ENCODE measurements at places on chromosomes 2 and 18.

DNA sequence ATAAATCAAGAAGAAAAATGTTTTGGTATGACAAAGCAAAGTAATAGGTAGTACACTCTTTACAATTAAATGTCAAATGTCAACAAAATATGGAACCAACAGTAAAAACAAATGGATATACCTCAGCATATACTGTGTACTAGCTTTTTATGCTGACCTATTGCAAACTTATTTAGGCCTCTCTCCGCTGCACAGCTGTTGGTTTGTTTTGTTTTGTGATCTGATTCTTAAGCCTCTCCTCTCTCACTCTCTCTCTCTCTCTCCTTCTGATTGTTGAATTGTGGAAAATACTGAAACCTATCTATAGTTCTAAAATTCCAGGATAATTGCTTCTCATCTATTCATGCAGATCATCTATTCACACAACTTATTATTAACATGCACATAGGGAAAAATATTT is 154.9 kb upstream of the ARHGAP28 start:
- DNase-seq = no peak

GRCh38 chr18:35581898-35582641 is 530 bp downstream of the GALNT1 start:
- peak; percentile 15 for DNase-seq

DNA sequence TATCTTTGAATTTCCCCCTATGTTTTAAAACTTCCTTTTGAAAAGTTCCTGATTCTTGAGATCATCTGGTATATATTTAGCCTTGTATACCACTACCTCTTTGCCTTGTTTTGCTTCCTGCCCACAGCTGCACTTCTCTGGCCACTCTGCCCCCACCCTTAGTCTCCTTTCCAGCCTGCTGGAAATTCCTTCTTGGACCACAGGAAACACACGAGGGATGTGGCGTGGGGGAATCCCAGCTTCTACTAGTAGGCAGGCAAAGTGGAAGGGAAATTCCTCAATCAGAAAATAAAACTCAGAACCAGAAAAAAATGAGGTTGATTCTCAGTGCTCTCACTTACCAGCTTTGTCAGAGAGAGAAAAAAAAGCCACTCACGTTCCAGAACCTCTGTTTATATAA is 13.4 kb downstream of the IL18RAP start:
- DNase-seq = no peak

DNA sequence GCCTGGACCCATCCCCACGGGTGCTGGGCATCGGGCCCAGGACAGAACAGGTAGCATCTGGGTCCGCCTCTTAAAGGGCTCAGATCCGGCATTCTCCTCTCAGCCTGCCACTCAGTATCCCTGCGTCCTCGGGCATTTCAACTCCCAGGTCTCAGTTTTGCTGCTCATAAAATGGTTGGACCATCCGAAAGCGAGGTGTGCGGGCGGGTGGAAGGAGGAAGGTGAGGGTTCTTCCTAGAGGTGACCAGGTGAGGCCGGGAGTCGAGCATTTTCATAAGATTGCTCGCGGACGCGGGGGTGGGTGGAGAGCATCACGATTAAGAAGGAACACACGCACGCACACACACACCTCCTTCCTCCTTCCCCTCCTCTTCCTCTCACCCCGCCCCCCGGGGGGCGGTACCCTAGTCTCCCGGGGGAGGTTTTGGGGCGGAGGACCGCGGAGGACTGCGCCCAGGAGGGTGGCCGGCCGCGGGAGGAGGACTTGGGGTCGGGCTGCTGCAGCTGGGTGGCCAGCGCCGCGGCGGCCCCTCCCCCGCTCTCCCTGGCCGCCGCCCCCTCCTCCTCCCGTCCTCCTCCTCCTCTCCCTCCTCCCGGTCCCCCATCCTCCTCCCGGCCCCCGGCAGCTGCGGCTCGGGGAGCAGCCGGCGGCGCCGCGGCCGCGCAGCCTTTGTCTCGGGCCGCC is 97.9 kb upstream of the GPR45 start:
- DNase-seq = no peak

DNA sequence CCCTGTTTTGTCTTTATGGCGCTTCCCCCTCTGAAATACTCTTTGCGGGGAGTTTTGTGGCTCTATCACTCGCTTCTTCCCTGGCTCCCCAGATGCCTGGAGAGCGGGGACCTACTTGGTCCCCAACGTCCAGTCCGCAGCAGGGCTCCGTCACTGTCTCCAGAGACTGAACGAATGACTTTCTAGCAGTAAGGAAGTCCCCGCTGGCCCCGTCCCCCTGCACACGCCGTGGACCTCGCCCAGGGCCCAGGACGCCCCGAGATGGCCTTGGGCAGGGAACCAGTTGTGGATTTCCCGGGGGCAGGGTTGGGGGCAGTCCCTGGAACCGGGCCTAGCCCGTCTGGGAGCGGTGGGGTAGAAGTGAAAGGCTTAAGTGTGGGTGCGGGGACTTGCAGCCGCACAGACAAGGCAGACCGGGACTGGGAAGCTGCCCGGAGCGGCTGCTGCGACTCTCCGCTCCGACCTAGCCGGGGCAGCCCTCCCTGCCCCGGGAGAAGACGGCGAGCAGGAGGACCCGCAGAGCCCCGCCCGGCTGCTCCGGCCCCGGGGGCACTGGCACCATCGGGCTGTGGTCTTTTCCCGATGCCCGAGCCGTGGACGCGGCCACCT is 821 bp upstream of the EPHA4 start:
- DNase-seq = peak; percentile 29

GRCh38 chr18:8701546-8702118 is 3.7 kb upstream of the MTCL1 start:
- DNase-seq = no peak

GRCh38 chr18:13382954-13383827 is 164.6 kb downstream of the LDLRAD4 start:
- no peak for DNase-seq

DNA sequence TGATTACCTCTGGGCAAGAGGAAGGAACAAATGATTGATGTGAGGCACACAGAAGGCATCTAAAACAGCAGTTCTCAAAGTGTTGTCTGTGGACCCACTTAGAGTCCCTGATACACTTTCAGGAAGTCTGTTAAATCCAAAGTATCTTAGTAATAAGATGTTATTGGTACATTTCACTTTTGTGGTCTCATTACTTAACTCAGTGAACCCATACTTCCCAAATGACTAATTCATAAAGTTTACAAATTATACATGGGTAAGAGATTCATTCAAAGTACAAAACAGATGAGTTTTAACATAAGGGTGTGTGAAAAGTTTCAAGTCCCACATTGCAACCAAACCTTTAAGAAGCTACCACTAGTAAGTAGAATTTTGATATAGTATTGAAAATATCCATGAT is 440.5 kb downstream of the NUP35 start:
- no peak for DNase-seq

DNA sequence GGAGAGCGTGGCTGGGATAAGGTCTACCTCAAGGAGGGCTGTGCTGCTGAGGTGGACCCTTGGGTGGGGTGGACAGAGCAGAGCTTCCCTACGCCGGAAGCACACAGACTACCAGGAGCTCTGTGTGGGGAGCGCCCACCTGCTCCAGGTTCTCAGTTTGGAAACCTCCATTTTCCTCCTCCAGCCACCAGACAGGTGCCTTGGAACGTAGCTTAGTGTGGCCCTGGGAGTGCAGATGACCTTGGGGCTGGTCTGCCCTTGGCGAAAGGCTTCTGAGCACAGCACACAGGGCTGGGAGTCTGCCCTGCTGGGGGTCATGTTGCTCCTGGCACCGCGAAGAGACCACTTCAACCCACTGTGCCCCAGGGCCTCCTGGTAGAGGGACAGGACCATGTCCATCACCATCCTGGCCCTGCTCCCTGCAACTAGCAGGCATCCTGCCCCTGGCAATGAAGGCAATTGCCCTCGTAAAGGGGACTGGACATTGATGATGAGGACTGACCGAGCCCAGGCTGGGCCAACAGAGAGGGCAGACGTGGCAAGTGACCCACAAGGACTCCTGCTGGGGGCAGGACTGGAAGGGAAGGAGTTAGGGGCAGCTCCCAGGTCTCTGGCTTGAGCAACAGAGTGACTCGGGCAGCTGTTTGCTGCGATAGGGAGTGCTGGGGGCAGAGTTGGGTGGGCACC is 214.7 kb downstream of the CYP26B1 start:
- DNase-seq = no peak

- no peak for DNase-seq
These were observed 168.0 kb downstream of the CERS6 start for GRCh38 chr2:168624028-168624427.

DNA sequence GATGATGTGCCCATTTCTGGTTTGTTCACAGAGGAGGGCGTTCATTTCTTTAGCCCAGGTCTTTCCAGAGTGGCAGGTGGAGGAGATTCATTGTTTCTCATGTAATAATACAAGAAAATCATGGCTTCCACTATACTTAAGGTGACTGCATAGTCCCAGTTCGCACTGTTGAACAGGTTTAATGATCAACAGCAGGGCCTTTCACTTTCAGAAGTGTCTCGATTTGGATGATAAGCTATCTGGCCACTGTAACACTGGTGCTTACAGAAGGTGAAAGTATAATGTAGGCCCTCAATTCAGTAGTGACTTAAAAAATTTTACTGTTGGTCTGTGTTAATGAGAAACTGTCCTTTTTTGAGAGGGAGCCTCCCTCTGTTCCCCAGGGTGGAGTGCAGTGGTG is 1.4 kb downstream of the RMC1 start:
- DNase-seq = no peak

DNA sequence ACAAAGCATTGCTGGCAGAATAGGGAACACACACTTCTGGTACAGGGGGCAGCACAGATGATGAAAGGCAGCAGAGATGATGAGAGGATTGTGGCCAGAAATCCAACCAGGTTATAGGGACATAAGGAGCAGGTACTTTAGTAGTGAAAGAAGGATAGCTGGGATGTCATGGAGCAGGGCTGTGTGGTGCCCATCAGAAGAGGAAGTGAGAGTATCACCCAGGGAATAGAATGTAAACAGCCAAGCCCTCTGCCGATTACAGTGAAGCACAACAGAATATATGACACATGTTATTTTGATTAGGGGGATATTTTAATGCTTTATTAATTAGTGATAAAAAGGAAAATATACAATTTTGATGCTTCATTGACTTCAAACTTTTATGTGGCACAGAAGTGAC is 883.4 kb upstream of the CDH2 start:
- no peak for DNase-seq

DNA sequence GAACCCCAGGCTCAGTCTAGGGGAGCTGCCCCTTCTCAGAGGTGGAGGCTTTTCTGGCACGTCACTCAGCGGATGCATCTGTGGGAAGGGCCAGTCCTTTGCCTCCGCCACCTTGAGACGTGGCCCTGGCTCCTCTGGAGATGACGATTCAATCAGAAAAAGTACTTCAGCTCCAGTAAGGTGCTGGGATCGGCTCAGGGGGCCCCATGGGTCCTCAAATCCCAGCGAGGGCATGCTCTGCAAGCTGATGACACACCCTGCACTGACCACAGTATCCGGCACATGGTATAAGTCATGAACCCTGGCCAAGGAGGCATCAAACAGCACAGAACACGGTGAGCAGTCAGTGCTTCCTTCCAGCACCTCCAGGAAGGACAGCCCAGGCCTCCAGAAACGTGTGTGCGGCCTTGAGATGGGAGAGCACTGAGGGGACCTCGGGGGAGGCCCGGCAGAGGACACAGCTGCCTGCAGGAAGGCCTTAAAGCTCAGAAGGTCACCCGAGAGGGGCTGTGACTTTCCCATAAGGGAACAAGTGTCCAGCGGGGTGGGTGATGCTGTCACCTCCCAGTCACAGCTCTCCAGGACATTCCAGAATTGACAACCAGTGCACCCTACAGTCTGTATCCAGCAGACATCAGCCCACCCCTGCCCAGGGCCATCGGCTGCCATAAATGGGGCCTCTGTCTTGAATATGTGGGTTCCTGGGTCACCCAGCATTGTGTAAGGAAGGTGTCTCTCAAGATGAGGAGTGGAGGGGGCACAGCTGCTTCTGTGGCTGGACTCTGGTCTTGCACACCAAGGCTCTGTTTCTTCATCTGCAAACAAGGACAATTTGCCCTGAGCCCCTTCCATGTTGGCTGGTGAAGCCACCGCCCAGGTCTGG is 205.8 kb downstream of the NDUFA10 start:
- no peak for DNase-seq

- DNase-seq = no peak
These were observed 8.9 kb downstream of the ZNF512 start for GRCh38 chr2:27591745-27592144.

GRCh38 chr2:100786297-100786658 is 33.7 kb upstream of the NPAS2 start:
- DNase-seq = no peak

GRCh38 chr2:203551778-203552177 is 16.7 kb upstream of the RAPH1 start:
- DNase-seq = no peak

DNA sequence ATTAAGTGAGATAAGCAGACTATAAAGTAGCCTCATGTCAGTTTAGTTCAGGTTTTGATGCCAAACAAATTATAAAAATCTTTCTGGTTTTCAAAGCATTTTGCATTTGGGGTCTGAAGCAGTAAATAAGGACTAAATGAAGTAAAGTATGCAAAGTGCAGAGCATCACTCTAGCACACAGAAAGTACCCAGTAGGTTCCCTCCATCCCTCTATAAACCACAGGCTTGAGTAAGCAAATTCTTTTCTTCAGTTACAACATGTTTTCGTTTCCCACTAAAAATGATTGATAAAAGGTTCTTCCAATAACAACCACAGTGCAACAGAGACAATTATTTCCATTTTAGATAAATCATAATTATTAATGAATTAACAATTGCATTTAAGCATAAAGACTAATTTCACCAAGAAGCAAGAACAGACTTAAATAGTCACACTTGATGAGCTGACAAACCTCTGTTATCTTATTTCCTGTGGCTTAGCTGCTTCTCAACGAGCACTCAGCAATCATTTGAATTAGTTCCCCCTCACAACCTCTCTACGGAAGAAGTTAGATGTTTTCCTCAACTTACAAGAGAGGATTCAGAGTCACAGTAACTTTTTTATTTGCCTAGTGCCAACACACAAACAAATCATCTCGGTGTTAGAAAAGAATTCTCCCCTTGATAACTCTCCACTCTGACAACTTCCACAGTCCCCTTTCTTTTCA is 249.8 kb downstream of the NBAS start:
- DNase-seq = no peak

- no peak for DNase-seq
These were observed 26.0 kb upstream of the IL1RL1 start for GRCh38 chr2:102285368-102285767.

DNA sequence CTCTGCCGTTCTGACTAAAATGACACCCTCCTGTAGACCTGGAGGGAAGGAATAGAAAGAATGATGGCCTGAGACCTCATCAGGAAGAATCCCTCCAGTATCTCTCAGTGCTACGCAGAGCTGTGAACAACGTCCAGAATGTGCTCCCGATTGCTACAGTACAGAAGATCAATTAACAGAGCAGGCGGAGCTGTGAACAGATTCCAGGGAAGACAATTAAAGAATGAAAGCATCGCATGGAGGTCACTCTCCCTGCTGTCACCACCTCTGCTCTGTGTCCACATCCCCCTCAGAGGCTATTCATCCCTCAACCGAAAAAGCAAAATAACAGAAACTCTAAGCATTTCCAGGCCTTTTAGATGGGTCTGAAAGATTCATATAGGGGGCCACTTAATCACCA is 481.0 kb downstream of the EIPR1 start:
- DNase-seq = no peak

- no peak for DNase-seq
These were observed 173.3 kb upstream of the MYCN start for GRCh38 chr2:15766911-15767597.

GRCh38 chr2:77920838-77921366 is 398.7 kb upstream of the LRRTM4 start:
- no peak for DNase-seq

- no peak for DNase-seq
These were observed 447.5 kb upstream of the SLC14A2 start for GRCh38 chr18:45167631-45168280.

Measured in activated gamma-delta T cell (primary cell).